ENCODE measurements at places on chromosomes 5 and 9. TPM values are rescaled to one million over a fixed set of nuclear protein-coding genes. Genes with fewer than 3 reads are reported as not detected.
A peak's percentile ranks its signal among the peaks of the same experiment; 100 is the strongest.

DNA sequence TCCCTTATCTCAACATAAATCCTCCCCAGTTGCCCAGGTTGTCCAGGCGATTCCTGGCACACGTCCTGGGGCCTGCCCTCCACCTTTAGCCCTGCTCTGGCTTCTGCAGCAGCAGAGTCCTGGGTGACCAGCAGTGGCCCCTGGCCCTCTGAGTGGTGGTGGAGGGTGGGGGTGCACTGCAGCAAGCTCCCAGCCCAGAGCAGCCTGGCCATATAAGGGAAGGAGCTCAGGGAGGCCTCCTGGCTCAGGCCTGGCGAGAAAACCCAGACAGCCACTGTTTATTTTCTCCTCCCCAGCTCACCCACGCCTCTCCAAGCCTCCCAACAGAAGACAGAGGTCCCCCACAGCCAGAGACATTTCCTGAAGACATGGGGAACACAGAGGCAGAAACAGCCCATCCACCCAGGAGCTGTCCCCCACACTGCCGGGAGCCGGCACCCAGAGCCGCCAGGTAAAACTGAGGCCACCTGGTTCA lies 44.7 kb upstream of the IL17B start:
- H3K36me3 ChIP-seq = no peaks in the 10 kb centered on the region
- peaks cover 5% of the 10 kb centered on the region for H3K4me1 ChIP-seq
- DNase-seq = no peak
- H3K27me3 ChIP-seq = peaks cover 2% of the 10 kb centered on the region
- H3K4me3 ChIP-seq = no peak overlapping the region
- no peak overlapping the region for H3K27ac ChIP-seq

Gene PRRT1B
- not detected for total RNA-seq

DNA sequence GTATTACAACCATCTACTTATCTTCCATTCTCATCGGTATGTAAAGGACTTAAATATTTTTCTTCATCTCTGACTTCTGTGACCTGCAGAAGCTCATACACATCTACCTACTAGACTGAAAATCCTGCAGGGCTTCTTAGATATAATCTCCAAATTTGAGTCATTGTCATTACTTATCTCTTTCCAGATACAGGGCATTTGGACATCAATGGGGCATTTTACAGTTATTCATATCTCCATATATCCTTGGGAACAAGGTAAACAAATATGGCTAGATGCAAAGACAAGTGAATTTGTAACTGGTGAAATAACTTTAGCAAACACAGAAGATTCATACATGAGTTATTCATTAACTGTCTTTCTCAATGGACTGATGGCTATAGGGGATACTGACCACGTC lies 37.7 kb upstream of the IL7R start:
- H3K4me3 ChIP-seq = no peak overlapping the region
- no peak for DNase-seq
- H3K27me3 ChIP-seq = no peaks in the 10 kb centered on the region
- H3K27ac ChIP-seq = peak overlapping the region; percentile 56
- H3K4me1 ChIP-seq = peaks cover 60% of the 10 kb centered on the region

Gene ST8SIA4
- 65.2 TPM for total RNA-seq

Gene OTP
- total RNA-seq = not detected

- no peaks in the 10 kb centered on the region for H3K36me3 ChIP-seq
- no peaks in the 10 kb centered on the region for H3K4me1 ChIP-seq
- no peak overlapping the region for H3K4me3 ChIP-seq
- H3K27me3 ChIP-seq = no peaks in the 10 kb centered on the region
- no peak overlapping the region for H3K27ac ChIP-seq
- DNase-seq = no peak
Measured at GRCh38 chr5:167295681-167296005, 995.8 kb upstream of the WWC1 start.

GRCh38 chr5:131682826-131683225 lies 47.8 kb upstream of the RAPGEF6 start:
- H3K27ac ChIP-seq = no peak overlapping the region
- H3K27me3 ChIP-seq = no peaks in the 10 kb centered on the region
- no peak for DNase-seq
- no peak overlapping the region for H3K4me3 ChIP-seq
- H3K4me1 ChIP-seq = peaks cover 10% of the 10 kb centered on the region

DNA sequence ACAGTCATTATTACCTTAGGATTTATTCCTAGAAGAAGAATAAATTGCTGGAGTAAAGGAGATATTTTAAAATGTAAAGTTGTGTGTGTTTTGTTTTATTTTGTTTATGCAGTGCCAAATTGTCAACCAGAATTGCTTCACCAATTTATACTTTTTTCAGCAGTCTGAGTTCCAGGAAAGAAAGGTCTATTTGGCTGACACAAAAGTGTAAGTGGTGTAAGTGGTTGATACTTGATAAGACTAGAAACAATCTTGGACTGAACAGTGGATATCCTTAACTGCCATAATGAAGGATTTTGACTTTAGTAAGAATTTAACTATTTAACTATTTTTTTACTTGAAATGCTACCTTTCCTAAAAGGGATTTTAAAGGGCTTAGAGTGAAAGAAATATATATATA lies 37.7 kb downstream of the TYRP1 start:
- no peaks in the 10 kb centered on the region for H3K36me3 ChIP-seq
- no peaks in the 10 kb centered on the region for H3K4me1 ChIP-seq
- H3K27me3 ChIP-seq = no peaks in the 10 kb centered on the region
- DNase-seq = no peak

Measured in activated T-helper 1 cell treated with anti-CD3 and anti-CD28 coated beads, Interleukin-12 subunit alpha, Interleukin-12 subunit beta, Interleukin-2, Interleukin-4 antibody, amounts not matched to agents 30 ng/mL and 10 ng/mL and 1 ng/mL, durations not matched to agents 14 hours and 24 hours and 36 hours (primary cell).